ENCODE measurements at places on chromosomes 12 and 14.

DNA sequence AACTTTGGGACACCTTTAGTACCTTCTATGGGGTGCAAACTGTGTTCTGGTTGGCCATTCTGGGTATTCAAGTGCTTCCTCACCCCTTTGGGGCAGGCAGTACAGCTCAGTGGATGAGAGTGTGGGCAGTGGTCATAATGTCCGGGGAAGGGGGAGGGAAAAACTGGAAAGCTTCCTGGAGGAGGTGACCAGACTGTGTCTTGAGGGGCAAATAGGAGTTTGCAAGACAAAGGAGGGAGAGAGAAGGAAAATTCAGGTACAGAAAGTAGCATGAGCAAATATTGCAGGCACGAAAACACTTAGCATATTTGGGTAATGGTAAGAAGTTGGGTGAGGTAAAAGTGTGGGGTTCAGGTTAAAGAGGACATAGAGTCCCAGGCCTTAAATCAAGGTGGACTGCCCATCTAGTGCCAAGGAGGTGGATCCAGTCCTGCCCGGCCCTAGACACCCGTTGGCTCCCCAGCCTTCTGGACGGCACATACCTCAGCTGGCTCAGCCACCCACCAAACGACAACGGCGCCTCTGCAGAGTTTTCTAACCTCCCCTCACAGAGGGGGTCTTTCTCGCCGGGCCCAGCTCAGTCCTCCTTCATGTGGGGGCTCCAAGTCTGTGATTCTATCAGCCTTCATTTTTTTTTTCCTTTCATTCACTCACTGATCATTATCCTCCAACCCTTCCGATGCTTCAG, 86.4 kb downstream of the DICER1 start:
- DNase-seq: no peak

DNA sequence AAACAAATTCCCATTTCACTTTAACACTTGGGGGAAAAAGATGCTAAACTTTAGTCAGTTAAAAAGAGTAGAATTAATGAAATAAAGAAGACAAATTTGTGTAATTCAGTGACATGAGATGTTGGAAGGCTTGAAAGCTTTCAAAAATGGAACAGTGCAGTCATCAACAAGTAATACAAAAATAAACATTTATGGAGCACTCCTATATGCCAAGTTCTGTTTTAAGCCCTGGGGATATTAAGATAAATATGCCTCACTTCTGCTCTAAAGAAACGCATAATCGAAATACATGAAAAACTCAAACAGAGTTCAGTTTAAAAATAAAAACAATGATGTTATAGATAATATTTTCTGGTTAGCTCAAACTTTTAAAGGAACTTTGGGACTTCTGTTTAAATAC, 93.0 kb downstream of the KCNH5 start:
- DNase-seq: no peak

DNA sequence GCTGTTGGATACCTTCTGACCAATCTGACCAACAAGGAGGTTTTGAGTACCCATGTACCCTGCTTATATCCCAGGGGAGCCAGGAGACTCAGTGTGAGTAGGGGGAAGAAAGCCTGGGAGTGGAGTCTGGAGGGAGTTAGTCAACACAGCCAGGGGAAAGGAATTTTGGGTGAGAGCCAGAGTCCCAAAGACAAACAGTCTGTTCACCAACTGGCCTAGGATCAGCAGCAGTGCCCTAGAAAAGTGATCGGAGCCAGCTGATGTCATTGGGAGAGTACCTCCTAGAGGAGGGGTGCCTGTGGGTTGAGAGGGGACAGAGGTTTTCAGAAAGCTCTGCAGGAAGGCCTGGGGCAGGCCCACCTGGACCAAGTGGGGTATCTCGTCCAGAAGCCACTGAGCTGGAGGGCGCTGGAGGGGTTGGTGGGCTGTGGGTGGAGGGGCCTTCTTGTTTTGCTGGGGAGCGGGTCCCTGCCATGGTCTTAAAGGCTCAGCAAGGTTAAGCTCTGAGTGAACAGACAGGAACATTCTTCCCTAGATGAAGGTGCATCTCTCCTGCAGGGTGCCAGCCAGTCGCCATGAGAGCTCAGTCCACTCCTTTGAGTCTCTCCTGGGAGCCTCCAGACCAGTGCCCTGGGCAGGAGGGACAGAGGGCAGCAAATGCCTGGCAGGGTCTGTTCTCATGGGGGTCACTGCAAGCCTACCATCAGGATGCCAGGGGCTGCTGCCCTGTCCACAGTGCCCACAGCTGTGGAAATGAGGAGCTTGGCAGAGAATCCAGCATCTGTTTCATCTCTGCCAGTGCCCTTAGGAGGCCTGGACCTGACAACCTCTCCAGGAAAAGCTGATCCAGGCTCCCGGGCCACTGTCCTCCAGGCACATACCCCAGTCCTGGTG, 63.6 kb downstream of the CHGA start:
- peak; percentile 38 for DNase-seq

GRCh38 chr12:88428350-88428749, 151.9 kb downstream of the KITLG start:
- DNase-seq: no peak

DNA sequence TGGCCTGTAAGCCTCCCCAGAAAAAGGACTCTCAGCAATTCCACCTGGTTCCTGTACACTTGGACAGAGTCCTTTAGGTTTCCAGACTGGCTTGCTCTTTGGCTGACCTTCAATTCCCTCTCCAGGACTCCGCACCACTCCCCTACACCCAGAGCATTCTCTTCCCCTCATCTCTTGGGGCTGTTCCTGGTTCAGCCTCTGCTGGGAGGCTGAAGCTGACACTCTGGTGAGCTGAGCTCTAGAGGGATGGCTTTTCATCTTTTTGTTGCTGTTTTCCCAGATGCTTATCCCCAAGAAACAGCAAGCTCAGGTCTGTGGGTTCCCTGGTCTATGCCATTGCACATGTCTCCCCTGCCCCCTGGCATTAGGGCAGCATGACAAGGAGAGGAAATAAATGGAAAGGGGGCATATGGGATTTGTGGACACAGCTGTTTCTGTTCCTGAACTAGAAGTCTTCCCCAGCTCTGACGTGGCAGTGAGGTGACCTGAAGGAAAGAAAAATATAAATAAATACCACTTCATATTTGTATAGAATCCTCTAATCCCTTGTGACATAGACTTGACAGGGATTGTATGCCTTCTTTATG, 1.3 kb downstream of the RNASE7 start:
- DNase-seq: no peak

- DNase-seq: no peak
Observed at GRCh38 chr14:96627811-96628775, 125.9 kb downstream of the PAPOLA start.

DNA sequence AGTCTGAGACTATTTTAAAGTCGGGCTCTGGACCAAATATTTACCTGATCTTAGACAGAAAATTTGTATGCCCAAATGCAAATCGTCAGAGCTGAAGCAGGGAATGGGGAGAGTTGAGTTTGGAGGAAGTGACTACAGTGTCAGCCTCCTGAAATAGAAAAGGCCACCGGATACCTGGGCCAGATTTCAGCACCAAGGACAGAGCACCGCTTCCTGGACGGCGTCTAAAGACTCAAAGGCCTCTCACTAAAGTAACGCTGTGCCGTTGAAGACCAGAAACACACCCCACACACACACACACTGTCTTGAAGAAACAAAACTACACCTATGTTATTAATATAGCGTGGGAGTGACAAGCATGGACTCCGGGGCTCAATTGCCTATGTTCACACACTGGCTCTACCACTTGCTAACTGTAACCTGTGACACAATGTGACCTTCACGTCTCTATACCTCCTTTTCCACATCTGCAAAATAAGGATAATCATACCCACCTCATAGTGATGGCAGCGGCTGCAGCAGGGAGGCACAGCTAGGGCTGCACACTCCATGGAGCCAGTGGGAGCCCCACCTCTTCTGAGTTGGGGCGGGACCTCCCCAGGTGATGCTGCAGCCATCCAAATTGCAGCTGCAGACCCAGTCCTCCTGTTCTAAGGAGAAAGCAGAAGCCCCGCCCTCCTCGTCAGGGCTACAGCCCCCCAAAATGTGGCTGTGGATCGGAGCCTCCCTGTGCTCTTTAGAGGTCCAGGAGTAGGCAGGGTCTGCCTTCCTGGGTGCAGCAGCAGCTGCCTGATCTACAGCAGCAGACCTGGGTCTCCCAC, 35.6 kb downstream of the KRT76 start:
- peak; percentile 3 for DNase-seq

- DNase-seq: no peak
Observed at GRCh38 chr14:68282479-68283377, 463.1 kb downstream of the RAD51B start.

GRCh38 chr12:64229240-64229639, 7.1 kb upstream of the KICS2 start:
- no peak for DNase-seq

- DNase-seq: no peak
Observed at GRCh38 chr12:24746006-24746671, 202.8 kb downstream of the BCAT1 start.

GRCh38 chr14:34368971-34369647, 92.9 kb downstream of the SPTSSA start:
- DNase-seq: no peak

GRCh38 chr14:102828151-102828550, 50.9 kb downstream of the TRAF3 start:
- no peak for DNase-seq

DNA sequence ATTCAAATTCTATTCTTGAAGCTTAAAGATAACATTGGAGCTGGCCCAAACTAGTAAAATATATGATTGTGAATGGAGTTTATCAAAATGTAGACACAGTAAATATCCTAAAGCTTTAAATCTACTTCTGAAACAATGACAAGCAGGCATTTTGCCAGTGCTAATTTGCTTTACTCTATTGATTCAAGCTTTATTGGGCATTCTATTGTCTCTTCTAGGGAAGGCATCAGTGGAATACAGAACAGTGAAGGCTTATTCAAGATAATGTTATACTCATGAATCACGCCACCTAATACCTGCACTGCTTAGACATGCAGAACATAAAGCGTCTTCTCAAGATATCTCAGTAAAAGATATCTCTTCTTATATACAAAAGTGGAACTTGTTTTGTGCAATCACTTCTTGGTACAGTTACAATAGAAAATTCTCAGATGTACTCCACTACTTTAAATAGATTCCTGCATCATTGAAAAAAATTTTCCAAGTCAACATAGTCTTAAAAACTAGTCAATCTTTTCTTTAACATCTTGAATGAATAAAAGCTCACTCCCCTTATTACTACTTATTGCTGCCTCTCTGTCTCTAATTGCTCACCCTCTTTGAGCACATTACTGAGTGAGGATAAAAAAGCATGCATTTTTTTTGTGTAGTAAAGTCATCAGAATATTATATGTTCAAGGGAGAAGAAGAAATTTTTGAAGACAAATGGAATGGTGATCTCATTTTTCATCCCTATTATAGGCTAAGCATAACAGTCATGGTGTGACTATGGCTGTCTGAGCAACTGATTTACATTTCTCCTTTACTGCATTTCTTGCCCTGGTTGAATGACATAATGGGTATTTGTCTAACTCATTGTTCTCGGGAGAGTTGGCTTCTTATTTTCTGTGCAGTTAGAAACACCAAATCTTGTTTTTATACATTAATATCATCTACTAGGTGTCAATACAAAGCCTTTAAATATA, 98.0 kb upstream of the E2F7 start:
- no peak for DNase-seq

- no peak for DNase-seq
Observed at GRCh38 chr14:101506926-101507835, 54.1 kb upstream of the DIO3 start.

DNA sequence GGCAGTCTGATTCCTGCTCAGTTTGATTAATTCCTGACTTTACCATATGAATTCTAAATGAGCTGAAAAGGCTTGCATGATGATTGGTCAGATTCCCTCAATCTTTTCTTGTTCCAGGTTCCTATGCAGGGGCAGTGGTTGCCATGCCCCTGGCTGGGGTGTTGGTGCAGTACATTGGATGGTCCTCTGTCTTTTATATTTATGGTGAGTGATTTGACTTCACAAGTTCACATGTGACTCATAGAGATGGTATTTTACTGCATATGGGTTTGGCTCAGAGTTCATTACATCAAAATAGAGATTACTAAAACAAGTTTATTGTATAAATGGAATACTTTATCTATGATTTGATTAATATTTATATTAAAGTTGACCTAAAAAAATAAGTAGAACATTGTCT, 44.8 kb downstream of the SLC17A8 start:
- DNase-seq: no peak

Measured in midbrain (tissue), 1 donor.